ENCODE measurements at places on chromosomes 4 and X.

GRCh38 chr4:1082215-1083182, 30.9 kb downstream of the RNF212 start:
- DNase-seq = peak; percentile 79

DNA sequence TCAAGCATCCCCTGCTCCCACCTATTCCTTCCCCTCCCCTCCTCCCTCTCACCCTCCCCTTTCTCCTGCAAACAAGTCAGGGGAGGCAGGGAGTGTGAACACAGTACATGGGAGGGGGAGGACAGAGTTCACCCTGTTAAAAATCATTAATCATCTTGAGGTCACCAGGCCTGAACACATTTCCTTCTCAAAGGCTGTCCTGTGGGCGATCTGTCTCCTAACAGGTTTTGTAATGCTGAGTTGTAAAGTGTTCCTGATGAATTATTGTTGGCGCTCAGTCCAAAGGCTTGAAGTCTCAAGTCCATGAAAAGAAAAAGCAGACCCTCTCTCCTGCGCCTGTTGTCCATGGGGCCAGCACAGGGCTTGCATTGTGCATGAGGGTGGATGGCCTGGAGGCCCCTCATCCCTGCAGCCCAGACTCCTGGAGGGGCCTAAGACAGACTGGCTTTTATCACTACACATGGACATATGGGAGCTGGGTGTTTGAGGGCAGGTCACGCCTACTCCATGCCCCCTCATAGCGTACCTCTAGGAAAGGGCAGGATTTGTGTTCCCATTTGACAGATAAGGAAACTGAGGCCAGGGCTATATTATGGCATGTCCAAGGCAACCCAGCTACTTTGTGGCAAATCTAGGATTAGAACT, 189.1 kb downstream of the RAB28 start:
- DNase-seq = no peak

GRCh38 chr4:152112887-152113286, 352.1 kb upstream of the GATB start:
- no peak for DNase-seq

- DNase-seq = no peak
Observed at GRCh38 chr4:77501851-77502250, 103.8 kb upstream of the CXCL13 start.

GRCh38 chr4:178344096-178344495, 901.9 kb upstream of the AGA start:
- no peak for DNase-seq

DNA sequence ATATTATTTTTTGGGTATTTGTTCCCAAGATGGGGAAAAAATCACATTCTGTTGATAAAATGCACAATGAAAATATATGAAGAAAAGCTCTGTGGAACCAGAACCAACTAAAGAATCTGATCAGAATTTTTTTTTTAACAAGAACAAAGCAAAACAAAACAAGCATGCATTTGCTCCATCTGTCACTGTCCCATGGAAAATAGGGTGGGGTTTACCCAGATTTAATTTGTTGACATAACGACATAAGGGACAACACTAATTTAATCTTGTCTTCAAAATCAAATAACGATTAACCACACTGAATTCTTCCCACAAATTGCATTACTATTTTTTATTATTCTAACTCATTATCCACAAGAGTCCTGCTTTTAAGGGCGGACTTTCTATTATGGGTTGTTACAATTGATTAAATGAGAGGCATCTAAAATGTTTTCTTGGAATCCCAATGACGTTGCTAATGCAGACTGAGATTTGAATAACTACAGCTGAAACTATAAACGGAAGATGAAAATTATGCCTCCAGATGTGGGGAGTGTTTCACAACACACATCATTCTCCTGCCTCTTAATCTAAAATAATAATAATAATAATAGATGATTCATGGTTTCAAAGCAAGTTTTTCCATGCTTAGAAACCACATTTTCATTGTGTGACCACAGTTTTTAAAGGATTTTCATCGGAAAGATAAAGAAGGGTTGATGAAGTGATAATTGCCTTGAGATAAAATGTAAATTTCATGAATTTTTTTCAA, 307.0 kb upstream of the CPEB2 start:
- DNase-seq = no peak

DNA sequence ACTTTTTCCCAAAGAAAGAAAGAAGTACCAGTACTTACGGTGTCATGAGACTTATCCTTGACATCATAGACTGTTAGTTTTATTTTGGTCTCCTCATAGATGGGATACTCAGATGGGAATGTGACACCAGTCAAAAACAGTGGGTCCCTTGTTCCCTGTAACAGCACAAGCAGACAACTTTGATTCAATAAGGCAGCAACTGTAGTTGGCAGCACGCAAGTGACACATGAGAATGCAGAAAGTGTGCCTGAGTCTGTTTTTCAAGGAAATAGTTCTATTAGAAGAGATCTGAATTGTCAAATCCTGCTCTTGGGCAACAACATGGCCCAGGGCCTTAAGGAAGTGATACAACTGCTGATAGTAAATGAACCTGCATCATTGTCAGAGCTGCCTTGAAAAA, 443.2 kb downstream of the INPP4B start:
- no peak for DNase-seq

DNA sequence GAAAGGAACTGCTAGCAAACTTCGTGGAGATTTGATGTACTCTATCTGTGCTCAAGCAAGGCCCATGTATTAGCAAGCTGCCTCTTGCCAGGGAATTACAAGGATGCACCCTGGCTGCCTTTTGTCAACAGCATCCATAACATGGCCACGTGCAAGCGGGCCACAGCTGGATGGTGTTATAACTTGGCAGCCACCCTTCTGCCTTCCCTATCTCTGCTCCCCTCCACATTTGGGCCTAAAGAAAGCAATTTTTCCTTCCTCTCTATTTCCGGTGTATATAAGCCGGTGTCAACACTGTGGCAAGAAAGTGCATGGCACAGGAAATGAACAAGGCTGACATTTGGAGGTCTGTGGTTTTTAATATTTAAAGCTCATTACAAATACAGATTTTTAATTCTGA, 94.8 kb downstream of the CLNK start:
- no peak for DNase-seq

DNA sequence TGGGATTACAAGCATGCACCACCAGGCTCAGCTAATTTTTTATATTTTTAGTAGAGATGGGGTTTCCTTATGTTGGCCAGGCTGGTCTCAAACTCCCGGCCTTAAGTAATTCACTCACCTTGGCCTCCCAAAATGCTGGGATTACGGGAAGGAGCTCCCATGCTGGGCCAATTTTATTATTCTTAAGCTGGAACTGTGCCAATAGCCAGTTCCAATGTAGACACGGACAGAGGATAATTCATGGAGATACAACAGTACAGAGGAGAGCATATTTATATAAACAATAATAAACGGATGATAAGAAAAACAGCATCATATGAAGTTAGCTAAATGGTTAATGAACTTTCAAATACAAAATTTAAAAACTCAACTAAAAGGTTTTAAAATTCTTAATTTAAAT, 87.8 kb downstream of the PPA2 start:
- DNase-seq = no peak

DNA sequence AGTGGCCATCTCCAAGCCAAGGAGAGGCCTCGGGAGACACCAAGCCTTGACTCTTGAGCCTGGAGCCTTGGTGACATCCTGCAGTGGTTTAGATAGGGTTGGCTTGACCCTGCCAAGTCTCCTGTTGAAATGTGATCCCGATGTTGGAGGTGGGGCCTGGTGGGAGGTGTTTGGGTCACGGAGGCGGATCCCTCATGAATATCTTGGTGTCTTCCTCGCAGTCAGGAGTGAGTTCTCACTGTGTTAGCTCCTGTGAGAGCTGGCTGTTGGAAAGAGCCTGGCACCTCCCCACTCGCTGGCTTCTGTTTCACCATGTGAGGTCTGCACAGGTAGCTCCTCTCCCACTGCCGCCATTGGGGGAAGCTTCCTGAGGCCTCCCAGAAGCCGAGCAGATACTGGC, 38.8 kb downstream of the ADRA2C start:
- no peak for DNase-seq

DNA sequence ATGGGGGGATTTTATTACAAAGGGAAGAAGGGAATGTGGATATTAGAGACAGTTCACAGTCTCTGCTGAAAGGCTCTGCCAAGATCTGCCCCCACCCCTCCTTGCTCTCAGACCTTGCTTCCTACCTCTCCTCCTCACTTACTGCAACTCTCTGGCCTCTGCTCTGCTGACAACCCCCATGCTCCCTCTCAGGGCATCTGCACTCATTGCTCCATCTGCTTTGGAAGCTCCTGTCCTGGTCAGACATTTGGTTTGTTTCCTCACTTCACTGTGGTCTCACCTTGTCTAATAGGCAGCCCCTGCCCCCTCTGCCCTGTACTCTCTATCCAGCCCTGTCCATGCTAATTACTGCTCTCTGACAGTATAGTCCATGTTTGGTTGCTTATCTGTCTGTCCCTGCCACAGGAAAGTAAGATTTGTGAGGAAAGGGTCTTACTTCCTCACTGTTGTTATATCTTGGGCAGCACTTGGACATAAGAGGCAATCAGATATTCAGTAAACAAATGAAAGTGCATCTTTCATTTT, 189.3 kb downstream of the PTTG2 start:
- no peak for DNase-seq

DNA sequence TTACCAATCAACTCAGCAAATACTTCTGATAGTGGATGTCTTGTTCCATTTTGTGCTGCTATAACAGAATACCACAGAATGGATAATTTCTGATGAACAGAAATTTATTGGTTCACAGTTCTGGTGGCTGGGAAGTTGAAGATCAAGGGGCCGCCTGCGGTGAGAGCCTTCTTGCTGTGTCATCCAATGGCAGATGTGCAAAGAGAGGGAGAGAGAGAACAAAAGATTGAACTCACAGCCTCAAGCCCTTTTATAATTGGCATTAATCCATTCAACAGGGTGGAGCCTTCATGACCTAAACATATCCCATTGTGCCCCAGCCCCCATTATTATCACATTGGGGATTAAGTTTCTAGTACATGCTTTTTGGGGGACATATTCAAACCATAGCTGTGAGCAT, 86.1 kb downstream of the ADGRG4 start:
- no peak for DNase-seq

GRCh38 chr4:72496119-72496518, 72.9 kb downstream of the ADAMTS3 start:
- no peak for DNase-seq

DNA sequence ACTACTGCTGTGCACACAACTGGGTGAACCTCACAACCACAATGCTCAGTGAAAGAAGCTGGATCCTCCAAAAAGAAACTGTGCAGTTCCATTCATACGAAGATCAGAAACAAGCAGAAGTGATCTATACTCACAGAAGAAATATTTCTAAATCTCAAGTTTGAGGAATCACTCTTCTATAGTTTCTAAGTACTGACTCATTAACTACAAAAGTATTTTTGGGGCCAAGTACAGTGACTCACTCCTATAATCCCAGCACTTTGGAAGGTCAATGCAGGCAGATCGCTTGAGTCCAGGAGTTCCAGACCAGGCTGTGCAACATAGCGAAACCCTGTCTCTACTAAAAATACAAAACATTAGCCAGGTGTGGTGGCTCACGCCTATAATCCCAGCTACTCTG, 51.3 kb upstream of the RELL1 start:
- DNase-seq = no peak

GRCh38 chr4:6475492-6476020, 3.1 kb upstream of the PPP2R2C start:
- no peak for DNase-seq

DNA sequence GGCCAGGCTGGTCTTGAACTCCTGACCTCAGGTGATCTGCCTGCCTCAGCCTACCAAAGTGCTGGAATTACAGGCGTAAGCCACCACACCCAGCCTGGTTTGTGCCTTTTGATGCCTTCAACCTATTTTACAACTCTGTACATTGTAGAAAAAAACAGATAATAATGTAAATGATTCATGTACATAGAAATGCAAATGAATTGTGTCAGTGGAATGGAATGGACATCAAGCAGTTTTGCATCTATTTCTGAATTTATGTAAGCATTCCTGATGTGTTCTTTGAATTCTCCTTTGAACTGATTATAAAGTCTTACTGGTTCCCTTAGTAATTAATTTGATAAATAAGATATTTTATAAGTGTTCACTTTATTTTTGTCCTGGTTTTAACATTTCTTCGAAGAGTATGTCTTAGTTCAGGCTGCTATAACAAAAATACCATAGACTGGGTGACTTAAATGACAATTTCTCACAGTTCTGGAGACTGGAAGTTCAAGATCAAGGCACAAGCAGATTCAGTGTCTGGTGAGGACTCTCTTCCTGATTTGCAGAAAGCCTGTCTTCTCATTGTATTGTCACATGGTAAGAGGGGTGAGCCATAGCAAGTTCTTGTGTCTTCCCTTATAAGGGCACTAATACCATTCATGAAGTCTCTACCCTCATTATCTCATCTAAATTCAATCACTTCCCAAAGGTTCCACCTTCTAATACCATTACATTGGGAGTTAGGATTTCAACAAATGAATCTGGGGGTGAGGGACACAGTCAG, 162.2 kb upstream of the S100G start:
- DNase-seq = no peak

DNA sequence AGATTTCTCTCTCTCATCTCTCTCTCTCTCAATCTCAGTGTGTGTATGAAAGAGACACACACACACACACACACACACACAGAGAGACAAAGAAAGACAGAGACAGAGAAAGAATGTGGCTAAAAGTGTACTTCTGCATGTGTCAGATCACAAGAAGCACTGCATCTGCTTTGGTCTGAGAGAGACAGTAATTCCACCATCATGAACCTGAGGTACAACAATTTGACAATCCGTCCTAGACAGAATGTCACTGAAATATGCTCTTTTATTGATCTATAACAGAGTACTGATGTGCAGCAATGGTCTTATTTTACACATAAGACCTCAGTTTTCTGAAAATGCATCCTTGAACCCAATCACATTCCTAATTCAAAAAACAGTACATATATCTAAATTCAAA, 576.2 kb upstream of the SMIM31 start:
- no peak for DNase-seq

- DNase-seq = peak; percentile 2
Observed at GRCh38 chrX:10296576-10296975, 139.8 kb downstream of the CLCN4 start.

- DNase-seq = no peak
Observed at GRCh38 chr4:184413261-184414046, 60.9 kb downstream of the IRF2 start.

- DNase-seq = no peak
Observed at GRCh38 chrX:112662559-112663427, 16.9 kb downstream of the LHFPL1 start.

DNA sequence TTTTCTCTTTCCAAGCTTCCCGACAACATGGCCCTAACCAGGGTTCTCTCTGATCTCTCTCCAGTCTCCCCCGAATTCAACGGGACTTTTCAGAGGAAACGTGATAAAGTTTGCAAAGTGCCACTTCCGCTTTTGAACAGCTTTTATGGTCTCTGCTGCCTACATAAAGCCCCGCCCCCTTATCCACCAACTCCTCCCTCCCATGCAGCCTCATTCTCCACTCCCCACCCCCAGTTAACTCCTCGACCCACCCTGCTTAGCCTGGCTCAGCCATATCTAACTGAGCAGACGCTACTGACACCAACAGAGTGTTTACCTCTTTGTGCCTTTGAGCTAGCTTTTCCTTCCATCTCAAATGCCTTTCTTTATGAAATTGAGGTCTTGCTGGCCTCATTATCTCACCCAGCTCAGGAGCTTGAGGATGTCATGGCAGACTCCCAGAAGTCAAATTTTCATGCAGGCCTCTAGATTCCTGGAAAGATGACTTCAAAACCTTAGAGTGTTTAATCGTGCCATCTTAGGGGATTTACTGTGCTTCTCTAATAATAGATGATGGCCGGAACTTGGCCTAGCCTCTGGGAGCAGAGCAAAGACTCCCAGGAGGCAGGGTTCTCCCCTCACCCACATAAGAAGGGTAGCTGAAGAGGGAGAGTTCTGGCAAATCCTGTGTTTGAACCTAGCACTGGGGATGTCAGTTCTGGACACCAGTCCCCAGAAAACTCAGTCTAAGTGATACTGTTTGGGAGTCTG, 606.0 kb downstream of the BCOR start:
- no peak for DNase-seq

Data from hepatic stellate cell (primary cell).